GM10248 (cell line): ENCODE measurements at places on chromosomes 16 and 17.

- DNase-seq = peak; percentile 89
Observed at GRCh38 chr17:49496183-49496866, 1.2 kb downstream of the NGFR start.

DNA sequence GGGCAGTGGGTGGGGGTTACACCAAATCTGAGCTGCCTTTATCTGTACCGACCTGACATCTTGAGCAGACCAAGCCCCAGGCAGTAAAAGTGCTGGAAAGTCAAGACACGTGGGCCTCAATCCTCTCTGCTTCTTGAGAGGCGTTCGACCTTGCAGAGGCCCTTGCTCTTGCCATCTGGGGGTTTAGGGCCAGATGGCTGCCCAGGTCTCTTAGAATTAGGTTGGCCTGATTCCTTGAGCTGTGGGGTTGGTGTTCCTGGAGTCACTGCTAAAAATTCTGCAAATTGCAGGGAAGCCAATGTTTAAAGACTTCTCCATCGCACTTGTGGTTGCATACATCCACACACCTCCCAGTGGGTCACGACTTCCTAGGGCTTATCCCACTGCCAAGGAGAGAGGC lies 238.2 kb upstream of the ASIC2 start:
- no peak for DNase-seq

DNA sequence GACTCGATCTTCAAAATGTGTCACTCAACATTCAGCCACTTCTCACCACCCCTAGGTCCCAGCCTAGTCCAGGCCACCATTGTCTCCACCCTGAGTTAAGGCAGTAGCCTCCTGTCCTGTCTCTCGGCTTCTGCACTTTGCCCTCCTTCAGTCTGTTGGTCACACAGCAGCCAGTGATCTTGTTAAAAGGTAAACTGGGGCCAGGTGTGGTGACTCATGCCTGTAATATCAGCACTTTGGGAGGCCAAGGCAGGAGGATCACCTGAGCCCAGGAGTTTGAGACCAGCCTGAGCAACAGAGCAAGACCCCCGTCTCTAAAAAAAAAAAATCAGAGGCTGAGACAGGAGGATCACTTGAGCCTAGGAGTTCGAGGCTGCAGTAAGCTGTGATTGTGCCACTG lies 25.8 kb downstream of the WWP2 start:
- DNase-seq = no peak

- DNase-seq = no peak
Observed at GRCh38 chr16:48008011-48008525, 147.7 kb downstream of the ABCC12 start.

GRCh38 chr16:89193576-89194293 lies 6.6 kb downstream of the SLC22A31 start:
- no peak for DNase-seq

- DNase-seq = no peak
Observed at GRCh38 chr17:1648173-1648962, 1.3 kb downstream of the RILP start.

DNA sequence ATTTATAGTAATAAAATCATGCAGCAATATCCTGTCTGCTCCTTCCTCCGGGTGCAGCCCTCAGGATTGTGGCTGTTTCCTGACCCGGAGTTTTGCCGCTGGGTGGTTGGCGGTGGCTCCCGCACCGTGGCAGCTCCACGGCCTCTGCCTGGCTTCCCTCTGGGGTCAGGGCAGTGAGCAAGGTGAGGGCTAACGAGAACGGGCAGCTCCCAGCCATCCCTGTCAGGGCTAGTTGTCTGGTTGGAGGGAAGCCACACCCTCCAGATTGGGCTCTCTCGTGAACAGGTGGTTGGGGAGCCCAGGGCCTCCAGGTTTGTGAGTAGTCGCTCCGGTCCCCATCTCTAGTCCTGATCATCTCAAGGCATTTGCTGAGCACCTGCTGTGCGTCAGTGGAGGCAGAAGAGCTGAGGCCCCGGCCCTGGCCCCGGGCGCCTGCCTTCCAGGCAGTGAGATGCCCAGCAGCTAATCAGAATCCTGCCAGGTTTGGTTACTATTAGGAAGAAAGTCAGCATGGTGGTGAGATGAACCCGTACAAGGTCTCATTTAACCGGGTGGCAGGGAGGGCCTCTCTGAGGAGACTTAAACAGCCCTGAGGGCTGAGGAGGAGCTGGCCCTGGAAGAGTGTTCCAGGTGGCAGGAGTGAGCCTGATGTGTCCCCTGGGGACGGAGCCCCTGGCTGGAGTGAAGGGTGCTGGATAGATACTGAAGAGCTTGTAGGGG lies 2.3 kb upstream of the NUDT16L1 start:
- DNase-seq = no peak

DNA sequence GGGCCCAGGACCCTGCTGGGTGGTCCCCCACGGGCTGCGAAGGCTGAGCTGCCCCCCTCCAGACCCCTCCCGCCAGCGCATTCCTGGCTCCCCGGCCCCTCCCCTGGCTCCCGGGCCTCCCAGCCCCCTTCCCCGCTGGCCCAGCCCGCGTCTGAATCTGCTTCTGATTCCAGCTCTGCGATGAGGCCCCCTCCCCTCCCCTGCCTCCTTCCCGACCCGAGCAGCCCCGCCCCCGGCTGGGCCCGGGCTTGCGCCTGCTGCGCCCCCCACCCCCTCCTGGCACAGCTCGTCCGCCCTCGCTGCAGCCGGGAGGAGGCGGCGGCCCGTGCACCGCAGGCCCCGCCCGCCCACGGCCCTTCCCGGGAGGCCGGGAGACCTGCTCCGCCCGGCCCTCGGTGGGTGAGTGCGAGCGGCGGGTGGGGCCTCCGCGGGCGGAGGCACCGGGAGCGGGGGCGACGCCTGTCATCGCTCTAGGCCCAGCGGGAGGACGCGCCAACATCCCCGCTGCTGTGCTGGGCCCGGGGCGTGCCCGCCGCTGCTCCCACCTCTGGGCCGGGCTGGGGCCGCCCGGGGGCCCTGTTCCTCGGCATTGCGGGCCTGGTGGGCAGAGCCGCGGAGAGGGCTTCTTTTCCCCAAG lies at the start of gene NTN3:
NTN3 (plus strand) TSS at position 282 of the 637 bp plus-strand sequence. CDS start 405 bp downstream, outside the sequence.
- DNase-seq = no peak

- DNase-seq = no peak
Observed at GRCh38 chr17:14444915-14445314, 144.0 kb downstream of the HS3ST3B1 start.

DNA sequence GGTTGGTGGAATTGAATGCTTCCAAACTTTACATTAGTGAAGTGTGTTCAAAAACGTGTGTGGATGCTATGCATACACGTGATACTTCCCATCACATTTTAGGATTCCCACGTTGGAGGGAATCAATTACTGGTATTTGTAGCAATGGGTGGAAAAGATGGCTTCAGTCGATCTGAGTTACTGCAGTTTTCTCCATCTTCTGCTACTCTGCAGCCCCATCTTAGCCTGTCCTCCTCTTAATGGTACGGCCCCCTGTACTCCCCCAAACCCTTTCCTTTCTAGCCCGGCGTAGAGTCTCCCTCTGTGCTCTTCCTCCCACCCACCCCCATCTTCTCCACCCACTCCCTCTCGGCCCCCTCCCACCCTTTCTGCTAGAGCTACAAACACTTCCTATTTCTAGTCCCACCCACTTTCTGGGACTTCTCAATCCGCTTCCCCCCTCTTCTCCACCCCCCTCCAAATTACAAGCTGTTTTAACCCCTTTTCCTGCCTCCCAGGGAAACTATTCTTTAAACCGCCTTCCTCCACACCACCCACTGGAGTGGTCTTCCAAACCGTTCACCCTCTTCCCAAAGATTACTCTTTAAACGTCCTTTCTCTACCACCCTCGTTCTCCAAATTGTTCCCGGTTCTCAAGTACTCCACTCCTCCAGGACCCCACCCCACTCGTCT lies 1.1 kb downstream of the CHTF8 start:
- peak; percentile 46 for DNase-seq

GRCh38 chr17:2391597-2392251 lies 9.1 kb downstream of the MNT start:
- no peak for DNase-seq

DNA sequence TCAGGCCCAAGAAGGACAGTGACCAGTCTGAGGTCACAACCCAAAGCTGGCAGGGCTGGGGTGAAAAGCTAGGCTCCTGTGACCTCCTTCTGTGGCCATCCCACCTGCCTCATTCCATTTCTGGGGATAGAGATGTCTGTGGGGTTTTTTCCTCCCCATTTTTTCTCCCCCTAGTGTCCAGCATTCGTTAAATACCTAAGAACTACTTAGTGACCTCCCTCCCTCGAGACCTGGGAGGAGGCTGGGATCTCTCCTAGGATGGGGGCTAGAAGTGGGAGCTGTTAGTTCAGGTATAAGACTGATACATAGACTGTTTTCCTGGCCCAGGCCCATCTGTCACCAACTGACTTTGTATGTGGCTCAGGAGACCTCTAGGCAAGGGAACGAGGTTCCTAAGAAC lies 20.5 kb upstream of the STAC2 start:
- DNase-seq = no peak

GRCh38 chr17:32546031-32546444 lies 59.2 kb downstream of the CDK5R1 start:
- no peak for DNase-seq

GRCh38 chr16:67781565-67781921 lies 24.8 kb downstream of the RANBP10 start:
- DNase-seq = peak; percentile 46

- no peak for DNase-seq
Observed at GRCh38 chr16:10688726-10689125, 6.0 kb downstream of the TEKT5 start.

DNA sequence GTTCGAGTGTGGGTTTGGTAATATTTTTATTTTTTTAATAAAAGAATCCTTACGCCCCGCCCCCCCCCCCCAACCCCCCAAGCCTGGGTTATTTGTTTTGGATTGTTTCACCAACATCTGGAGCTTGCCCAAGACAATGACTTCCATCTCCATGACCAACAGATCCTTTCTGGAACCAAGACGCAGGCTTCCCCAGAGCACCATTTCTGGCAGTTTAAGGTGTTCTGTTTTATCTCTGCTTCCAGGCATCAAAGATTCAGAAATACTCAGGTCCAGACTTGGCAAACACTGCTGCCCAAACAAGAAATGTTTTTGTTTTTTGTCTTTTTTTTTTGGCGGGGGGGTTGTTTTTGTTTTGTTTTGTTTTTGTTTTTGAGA lies 56.1 kb downstream of the PLXDC1 start:
- DNase-seq = no peak

- DNase-seq = no peak
Observed at GRCh38 chr16:70552675-70553074, 29.1 kb downstream of the SF3B3 start.

DNA sequence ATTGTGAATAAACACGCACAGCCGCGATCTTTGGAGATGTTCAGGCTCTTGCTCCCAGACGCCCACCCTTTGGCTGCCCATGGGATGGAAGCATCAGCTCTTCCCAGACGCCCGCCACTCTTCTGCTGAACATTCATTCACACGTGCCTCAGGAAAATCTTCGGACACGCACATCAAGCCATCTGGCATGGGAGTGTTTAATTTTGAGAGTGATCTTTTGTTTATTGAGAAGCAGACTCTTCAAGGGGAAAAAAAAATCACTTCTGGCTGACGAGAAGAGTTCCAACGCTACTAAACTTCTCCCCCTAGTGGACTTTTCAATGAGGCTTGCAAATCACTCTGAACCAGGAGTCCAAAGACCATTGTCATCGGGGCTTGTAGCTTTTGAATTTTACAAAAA lies 62.0 kb upstream of the NUDT7 start:
- no peak for DNase-seq

DNA sequence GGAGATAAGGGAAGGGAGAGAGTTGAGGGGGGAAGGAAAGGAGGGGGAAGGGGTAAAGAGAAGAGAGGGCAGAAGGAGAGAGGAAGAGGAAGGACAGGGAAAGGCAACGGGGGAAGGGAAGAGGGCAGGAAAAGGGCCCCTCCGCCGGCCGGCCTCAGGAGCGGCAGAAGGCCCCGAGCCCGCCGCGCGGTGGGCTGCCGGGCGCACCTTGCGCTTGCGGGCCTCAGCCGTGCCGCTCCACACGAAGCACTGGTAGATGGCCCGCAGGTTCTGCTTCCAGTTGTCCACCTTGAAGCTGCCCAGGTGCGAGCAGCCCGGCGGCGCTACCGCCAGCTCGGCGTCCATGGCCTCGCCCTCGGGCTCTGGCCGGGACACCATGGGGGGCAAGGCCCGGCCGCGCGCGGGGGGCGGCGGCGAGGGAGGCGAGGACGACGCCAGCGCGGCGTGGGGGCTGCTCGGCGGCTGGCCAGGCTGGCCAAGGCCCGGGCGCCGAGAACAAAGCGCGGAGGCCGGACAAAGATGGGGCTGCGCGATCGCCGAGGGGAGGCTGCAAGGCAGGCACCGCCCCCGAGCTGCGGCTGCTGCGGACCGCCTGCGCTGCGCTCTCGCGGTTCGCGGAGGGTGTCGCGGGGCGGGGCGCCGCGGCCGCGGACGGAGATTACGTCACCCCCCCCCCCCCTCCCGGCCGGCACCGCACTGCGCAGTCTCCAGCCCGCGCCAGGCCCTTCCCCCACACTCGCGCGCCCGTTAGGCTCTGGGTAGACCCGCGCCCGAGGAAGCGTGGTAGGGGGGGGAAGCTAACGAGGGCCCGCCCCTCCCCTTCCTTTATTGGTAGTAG lies at the start of gene USP22:
USP22 (minus strand) TSS at position 554 of the 838 bp plus-strand sequence; CDS start at position 378, 176 bp downstream.
- DNase-seq = peak; percentile 92

DNA sequence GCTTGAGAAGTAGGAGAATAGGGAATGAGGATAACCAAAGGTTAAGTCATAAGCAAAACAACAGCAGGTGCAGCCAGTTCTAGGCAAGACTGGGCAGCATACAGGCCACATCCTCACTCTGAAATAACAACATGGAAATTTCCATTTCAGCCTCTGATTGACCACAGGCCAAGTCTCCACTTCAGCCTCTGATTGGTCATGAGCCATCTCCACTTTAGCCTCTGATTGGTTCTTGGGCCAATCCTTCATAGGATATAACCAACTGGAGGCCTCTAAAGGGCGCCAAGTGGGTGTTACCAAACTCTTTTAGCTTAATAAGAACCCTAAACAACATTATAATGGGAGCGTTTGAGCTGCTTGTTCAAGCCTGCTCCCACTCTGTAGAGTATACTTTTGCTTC lies 512.0 kb downstream of the NPIPA7 start:
- DNase-seq = no peak

DNA sequence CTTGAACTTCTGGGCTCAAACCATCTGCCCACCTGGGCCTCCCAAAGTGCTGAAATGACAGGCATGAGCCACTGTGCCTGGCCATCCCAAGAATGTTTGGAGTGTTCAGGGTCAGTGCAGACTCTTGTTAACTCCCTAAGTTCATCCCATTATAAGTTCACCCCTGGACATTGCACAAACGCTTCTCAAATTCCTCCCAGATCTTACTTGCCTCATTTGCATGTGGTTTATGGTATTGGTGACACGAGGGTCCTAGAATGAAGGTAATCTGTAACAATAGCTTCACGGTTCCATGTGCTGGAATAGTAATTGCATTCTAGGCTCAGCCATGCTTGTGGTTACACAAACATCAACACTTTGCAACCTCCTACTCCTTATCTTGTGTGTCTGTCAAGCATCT lies 5.0 kb upstream of the CCDC42 start:
- DNase-seq = no peak

DNA sequence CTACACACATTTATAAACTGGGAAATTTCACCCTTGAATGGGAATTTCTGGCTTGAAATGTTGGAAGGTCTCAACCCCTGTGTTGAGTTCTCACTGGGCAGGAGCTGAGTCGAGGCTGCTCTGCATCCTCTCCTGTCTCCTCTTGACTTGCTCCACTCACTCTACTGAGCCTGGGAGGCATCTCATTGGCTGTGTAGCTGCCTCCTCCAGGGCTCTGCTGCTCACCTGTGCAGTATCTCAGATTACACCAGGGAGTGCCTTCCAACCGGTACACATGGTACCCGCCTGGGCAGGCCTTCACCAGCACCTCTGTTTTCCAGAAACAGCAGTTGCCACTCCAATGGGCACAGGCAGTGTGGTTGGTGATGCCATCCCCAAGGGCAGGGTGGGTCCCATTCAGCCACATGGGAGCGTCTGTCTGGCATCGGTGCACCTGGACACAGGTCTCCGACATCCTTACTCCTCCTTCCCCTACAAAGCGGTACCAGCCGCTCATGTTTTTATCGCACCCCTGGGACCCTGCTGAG lies 3.7 kb downstream of the GP2 start:
- DNase-seq = no peak
